Muscle of leg (tissue), 16 donors: ENCODE measurements at places on chromosomes 6 and 20. TPM values are rescaled to one million over a fixed set of nuclear protein-coding genes. Genes with fewer than 3 reads are reported as not detected.

DNA sequence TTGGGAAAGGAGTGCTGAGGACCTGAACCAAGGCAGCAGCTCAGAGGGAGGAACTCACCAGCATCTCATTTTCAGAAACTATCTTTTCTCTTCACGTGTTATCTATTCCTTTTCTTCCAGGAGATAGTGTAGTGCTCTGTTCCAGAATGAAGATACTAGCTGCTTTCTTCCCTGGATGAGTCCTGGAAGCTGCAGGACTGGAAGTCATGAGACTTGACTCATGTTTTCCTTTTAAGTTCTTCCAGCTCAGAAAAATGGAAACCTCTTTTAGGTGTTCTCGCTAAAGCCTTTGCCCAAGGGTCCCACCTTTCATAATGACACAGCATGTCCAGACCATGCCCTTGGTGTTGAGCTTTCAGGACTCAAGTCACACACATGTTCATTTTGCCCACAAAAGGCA lies 106.7 kb downstream of the UNC5CL start:
- no peak overlapping the region for H3K27ac ChIP-seq
- DNase-seq: no peak
- H3K36me3 ChIP-seq: no peaks in the 10 kb centered on the region
- H3K4me1 ChIP-seq: no peaks in the 10 kb centered on the region

DNA sequence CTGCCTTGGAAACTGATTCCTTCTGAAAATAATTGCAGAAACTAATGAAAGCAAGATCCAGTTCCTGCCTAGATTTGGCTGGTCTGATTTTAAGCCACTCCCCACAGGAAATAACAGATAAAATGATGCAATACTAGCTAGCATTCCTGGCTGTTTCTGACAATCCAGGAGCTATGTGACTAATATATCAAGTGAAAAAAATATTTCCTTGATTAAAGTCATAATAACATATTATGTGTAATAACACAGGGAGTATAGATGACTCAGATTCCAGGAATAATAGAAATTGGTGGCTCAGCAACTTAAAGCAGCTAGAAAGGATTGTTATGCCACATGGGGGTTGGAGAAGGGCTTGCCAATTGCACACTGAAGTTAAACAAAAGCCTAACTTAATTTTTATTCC lies 182.7 kb upstream of the SALL4 start:
- no peaks in the 10 kb centered on the region for H3K27me3 ChIP-seq
- H3K4me3 ChIP-seq: no peak overlapping the region
- no peaks in the 10 kb centered on the region for H3K4me1 ChIP-seq
- peak; percentile 94 for DNase-seq

- H3K27me3 ChIP-seq: no peaks in the 10 kb centered on the region
- H3K27ac ChIP-seq: no peak overlapping the region
- H3K36me3 ChIP-seq: no peaks in the 10 kb centered on the region
- no peak overlapping the region for H3K4me3 ChIP-seq
- H3K4me1 ChIP-seq: no peaks in the 10 kb centered on the region
These were observed 90.9 kb upstream of the HDDC2 start for GRCh38 chr6:125392682-125393081.

DNA sequence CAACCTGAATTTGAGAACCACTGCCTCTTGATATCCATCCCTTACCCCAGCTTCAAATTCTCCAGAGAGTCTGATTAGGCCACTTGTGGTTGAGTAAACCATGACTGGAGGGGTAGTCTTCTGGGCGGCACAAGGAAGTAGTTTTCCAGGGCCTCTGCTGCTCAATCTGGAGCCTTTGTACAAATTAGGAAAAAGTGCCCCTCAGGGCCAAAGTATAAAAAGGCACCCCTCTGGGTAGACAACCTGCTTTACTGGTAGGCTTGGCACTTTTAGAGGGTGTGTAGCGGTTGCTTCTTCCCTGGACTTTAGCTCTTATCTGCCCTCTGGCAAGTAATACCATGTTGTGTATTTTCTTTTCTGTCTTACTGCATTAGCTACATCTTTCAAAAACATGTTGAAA lies 32.9 kb upstream of the RPL7L1 start:
- DNase-seq: no peak
- H3K27me3 ChIP-seq: no peaks in the 10 kb centered on the region
- H3K4me1 ChIP-seq: peaks cover 5% of the 10 kb centered on the region
- peaks cover 8% of the 10 kb centered on the region for H3K36me3 ChIP-seq
- H3K27ac ChIP-seq: no peak overlapping the region
- H3K4me3 ChIP-seq: no peak overlapping the region

DNA sequence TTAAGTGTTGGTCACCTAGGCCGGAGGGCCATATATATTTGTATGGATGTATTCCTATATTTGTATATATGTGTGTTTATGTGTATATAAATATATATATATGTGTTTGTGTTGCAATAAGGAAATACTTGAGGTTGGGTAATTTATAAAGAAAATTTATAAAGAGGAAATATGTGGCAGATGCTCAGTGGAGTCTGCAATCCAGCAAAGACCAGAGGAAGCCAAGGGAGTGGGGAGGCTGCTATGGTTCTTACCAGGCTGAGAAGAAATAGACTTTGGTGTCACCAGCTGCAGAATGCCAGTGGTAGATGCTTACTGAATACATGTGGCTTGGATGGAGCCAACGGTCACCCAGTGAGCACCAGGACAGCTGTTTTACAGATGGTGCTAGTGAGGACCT lies 97.4 kb upstream of the ELOVL5 start:
- no peak overlapping the region for H3K4me3 ChIP-seq
- no peaks in the 10 kb centered on the region for H3K4me1 ChIP-seq
- no peaks in the 10 kb centered on the region for H3K36me3 ChIP-seq

DNA sequence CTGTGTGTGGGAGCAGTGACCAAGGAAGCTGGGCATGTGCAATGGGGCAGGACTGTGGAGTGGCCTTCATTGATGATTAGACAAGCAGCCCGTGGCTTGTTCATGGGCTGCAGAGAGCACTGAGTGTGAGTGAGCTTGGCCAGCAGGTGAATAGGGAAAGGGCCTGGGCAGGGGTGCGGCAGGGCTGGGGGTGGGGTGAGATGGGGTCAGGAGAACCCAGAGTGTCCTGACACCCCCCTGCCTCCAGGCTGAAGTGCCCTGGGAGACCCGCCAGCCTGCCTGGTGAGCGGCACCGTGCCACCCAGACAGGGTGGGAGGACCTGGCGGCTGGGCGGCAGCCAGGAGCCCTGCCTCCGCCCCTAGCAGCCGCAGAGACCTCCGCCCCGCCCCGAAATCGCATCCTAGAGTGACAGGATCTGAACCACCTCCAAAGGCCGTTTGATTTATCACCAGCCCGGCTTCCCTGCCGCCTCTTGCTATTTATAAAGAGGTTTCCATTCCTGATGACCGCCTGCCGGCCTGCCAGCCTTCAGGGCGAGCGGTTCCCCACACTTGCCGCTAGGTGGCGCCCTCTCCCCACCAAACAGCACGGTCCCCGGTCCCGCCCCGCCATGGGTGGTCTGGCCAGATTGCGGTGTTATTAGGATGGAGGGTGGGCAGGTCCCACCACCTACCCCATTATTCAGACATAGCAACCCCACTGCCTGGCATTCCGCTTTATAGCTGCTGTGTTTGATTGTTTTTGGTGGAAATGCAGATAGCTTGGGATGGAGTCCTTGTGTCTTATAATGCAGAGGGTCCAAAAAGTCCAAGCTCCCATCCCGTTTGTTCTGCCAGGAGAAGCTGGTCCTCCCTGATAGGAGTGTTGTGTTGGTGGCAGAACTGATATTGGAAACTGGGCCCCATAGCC lies 3.5 kb downstream of the MYLK2 start:
- no peak overlapping the region for H3K4me3 ChIP-seq
- DNase-seq: peak; percentile 82
- H3K36me3 ChIP-seq: peaks cover 19% of the 10 kb centered on the region
- H3K27me3 ChIP-seq: no peaks in the 10 kb centered on the region

- no peaks in the 10 kb centered on the region for H3K27me3 ChIP-seq
- H3K4me3 ChIP-seq: no peak overlapping the region
- no peaks in the 10 kb centered on the region for H3K36me3 ChIP-seq
- peak; percentile 38 for DNase-seq
These were observed 54.5 kb upstream of the RREB1 start for GRCh38 chr6:7053125-7053774.

Gene PXDC1
- total RNA-seq: 15.3 TPM

GRCh38 chr6:158653577-158654354 lies 3.9 kb downstream of the SYTL3 start:
- H3K36me3 ChIP-seq: no peaks in the 10 kb centered on the region
- H3K27ac ChIP-seq: peak overlapping the region; percentile 45
- peaks cover 19% of the 10 kb centered on the region for H3K4me1 ChIP-seq
- no peak for DNase-seq

DNA sequence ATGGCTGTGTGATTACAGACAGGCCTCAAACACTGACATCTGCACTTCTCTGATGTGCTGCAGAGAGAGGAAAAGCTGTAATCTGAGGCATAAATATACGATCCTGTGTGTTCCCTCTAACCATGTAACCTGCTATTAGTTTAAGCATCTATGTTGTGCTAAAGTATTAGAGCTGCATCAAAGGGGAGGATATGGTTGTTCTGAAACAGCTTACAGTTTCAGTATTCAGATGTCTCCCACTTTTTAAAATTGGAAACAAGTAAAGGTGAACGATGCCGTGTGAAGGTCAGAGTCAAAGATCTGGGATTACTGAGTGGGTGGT lies 7.6 kb downstream of the PLEKHG1 start:
- peaks cover 4% of the 10 kb centered on the region for H3K27me3 ChIP-seq
- no peak overlapping the region for H3K4me3 ChIP-seq
- H3K27ac ChIP-seq: peak overlapping the region; percentile 83

DNA sequence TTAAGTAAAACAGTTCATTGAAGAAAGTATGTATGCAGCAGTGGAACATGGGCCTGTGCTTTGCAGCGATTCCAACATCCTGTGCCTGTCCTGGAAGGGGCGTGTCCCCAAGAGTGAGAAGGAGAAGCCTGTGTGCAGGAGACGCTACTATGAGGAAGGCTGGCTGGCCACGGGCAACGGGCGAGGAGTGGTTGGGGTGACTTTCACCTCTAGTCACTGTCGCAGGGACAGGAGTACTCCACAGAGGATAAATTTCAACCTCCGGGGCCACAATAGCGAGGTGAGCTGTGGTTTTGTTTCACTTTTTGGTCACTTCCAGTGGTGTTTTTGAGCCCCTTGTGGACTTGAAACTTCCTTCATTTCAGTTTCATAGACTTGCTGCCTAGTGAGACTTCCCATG lies 1.7 kb downstream of the TULP4 start:
- H3K4me1 ChIP-seq: peaks cover 12% of the 10 kb centered on the region
- H3K27me3 ChIP-seq: no peaks in the 10 kb centered on the region
- H3K4me3 ChIP-seq: no peak overlapping the region
- DNase-seq: peak; percentile 20
- peaks cover 22% of the 10 kb centered on the region for H3K36me3 ChIP-seq

GRCh38 chr6:37100745-37101144 lies 69.2 kb upstream of the PIM1 start:
- H3K27me3 ChIP-seq: no peaks in the 10 kb centered on the region
- no peak overlapping the region for H3K4me3 ChIP-seq
- peak overlapping the region; percentile 11 for H3K27ac ChIP-seq
- no peak for DNase-seq
- H3K36me3 ChIP-seq: no peaks in the 10 kb centered on the region

Gene PLCB4
- total RNA-seq: 5.7 TPM

Gene SLA2
- 0.09 TPM for total RNA-seq

Gene ISM1
- total RNA-seq: 1.4 TPM

DNA sequence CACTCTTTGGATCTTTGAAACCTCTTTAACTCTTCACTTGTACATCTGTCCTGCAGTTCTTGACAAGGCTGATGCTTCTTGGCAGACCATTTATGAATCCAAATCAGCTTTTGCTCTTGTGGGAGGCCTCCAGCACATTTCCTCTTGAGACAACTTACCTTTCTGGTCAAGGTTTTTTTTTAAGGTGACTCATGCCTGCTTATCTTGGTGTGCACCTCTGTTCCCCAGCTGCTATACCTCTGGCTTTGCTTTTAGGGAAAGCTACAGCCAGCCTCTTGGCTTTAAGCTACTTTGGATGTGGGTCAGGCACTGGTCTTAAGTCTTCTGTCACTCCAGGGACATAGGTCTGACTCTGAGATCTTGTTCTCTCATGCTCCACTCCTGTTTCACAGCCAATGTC lies 106.5 kb downstream of the PHF3 start:
- H3K4me3 ChIP-seq: no peak overlapping the region
- H3K27me3 ChIP-seq: no peaks in the 10 kb centered on the region
- no peak overlapping the region for H3K27ac ChIP-seq
- DNase-seq: no peak
- no peaks in the 10 kb centered on the region for H3K36me3 ChIP-seq
- no peaks in the 10 kb centered on the region for H3K4me1 ChIP-seq

DNA sequence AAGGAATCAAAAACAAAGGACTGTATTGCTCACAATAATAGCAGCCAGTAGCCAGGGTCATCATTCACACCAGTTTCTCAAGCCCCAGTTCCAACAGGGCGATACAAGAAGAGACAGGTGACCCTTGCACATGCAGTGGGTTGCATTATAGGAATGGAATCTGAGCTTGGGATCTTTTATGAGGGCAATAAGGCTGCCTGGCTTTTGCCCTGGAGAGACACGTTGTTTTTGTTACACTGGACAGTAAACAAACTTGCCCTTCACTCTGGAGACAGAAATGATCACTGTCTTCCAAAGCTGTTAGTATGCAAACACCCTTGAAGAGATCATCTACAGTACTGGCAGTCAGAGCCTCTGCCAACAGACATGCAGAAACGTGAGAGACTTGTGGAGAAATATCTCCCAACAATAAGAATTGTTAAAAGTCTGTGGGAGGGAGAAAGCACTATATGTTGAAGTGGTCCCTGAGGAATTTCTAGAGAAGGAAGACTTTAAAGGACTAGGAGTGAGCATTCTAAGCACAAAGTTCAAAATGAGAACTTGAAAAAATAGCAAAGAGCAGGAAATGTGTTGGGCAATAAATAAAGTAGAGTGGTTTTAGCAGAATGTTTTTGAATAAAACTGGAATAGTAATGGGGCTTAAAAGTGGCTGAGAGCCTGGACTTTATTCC lies 6.2 kb upstream of the COL12A1 start:
- no peaks in the 10 kb centered on the region for H3K36me3 ChIP-seq
- DNase-seq: peak; percentile 18
- H3K4me1 ChIP-seq: peaks cover 19% of the 10 kb centered on the region
- H3K27me3 ChIP-seq: peaks cover 17% of the 10 kb centered on the region
- H3K4me3 ChIP-seq: no peak overlapping the region

Gene PHACTR3
- 7.0 TPM for total RNA-seq

GRCh38 chr6:112231594-112232060 lies 22.7 kb downstream of the LAMA4 start:
- H3K36me3 ChIP-seq: peaks cover 3% of the 10 kb centered on the region
- DNase-seq: peak; percentile 63
- H3K27ac ChIP-seq: peak overlapping the region; percentile 93

DNA sequence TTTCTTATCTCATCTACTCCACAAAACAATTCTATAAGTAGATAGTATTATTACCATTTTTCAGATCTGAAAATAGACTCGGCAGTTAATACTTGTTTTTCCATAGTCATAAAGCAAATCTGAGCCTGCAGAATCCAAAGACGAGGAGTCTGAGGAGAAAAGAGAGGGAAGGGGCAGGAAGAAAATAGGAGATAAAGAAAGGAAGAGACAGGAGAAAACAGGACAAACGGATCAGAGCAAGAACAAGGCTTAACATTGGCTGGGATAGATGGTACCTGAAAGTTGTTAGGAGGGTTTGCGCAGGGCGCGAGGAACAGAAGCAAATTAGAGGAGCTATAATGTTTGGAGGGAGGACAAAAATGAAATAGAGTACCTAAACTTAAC lies 639 bp upstream of the PPIL1 start:
- peak overlapping the region; percentile 79 for H3K4me3 ChIP-seq
- DNase-seq: no peak
- peaks cover 12% of the 10 kb centered on the region for H3K4me1 ChIP-seq
- peaks cover 9% of the 10 kb centered on the region for H3K36me3 ChIP-seq
- H3K27ac ChIP-seq: peak overlapping the region; percentile 96

Gene C4A
- total RNA-seq: 13.0 TPM
